Activated B cell treated with CpG ODN at 0.5 μM for 24 hours (primary cell): ENCODE measurements at places on chromosomes 11 and 22. TPM values are rescaled to one million over a fixed set of nuclear protein-coding genes. Genes with fewer than 3 reads are reported as not detected.
A peak's percentile ranks its signal among the peaks of the same experiment; 100 is the strongest.

GRCh38 chr11:64246871-64247728, at the start of gene PPP1R14B:
Gene PPP1R14B, minus strand, starts transcription at chr11:64246943. Its CDS starts 270 bp downstream, at chr11:64246673.
- DNase-seq = peak; percentile 78

- no peak for DNase-seq
Measured at GRCh38 chr11:2621894-2622293, 77.9 kb downstream of the KCNQ1OT1 start.

GRCh38 chr11:124863137-124863825, 2.0 kb upstream of the ROBO3 start:
- DNase-seq = no peak

- no peak for DNase-seq
Measured at GRCh38 chr11:31243706-31244105, 125.8 kb downstream of the DCDC1 start.

DNA sequence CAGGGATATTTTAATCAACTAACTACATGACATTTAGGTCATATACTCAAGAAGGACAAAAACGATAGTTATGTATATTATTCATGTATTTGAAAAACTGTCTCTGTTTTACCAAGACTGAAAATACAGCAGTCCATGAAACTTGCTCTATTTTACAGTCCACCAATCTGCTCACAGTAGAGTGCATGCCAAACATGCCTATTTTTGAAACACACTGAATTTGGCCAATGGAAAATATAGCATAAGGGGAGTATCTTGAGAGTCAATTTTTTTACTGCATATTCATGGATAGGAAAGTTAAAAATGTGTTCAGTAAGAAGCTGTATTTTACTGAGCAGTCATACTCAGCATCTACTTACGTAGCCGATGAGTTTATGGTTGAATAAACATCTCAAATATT, 621.2 kb upstream of the CHORDC1 start:
- no peak for DNase-seq

GRCh38 chr11:32963721-32964120, 52.0 kb upstream of the DEPDC7 start:
- DNase-seq = no peak

ENDOD1 gene
- total RNA-seq = 9.5 and 9.8 TPM in 2 replicates

OR52N4 gene
- total RNA-seq = 1.1 and 2.2 TPM in 2 replicates

GGTLC3 gene
- total RNA-seq = not detected in 2 replicates
